ENCODE measurements at places on chromosomes 1 and 21. TPM values are rescaled to one million over a fixed set of nuclear protein-coding genes. Genes with fewer than 3 reads are reported as not detected.

The FMN2 gene
- 12.8 TPM for total RNA-seq

The HSD3B2 gene
- not detected for total RNA-seq

The BMP8A gene
- total RNA-seq = 0.12 TPM

The MFAP2 gene
- 88.9 TPM for total RNA-seq

The FAM72D gene
- total RNA-seq = not detected

The ADORA1 gene
- 5.5 TPM for total RNA-seq

The KCTD3 gene
- 53.3 TPM for total RNA-seq

The FLG gene
- total RNA-seq = 0.16 TPM

The IGSF21 gene
- total RNA-seq = not detected

The LRRC3 gene
- total RNA-seq = 1.3 TPM

The IFNLR1 gene
- total RNA-seq = 0.32 TPM

The RGSL1 gene
- total RNA-seq = not detected

The LRRIQ3 gene
- 0.65 TPM for total RNA-seq

The ANGPTL1 gene
- total RNA-seq = 1.1 TPM

The UMODL1 gene
- total RNA-seq = under 0.01 TPM

The S100A8 gene
- total RNA-seq = not detected

The OR2G6 gene
- total RNA-seq = not detected

The NBPF20 gene
- total RNA-seq = 2.3 TPM

The SPRR2B gene
- total RNA-seq = not detected

The SLC45A1 gene
- 1.3 TPM for total RNA-seq

The FCRLB gene
- total RNA-seq = 0.49 TPM

The MYOM3 gene
- total RNA-seq = 0.12 TPM

The USH2A gene
- total RNA-seq = under 0.01 TPM

The C1orf105 gene
- not detected for total RNA-seq

The GBP5 gene
- total RNA-seq = 1.7 TPM

The S100A16 gene
- total RNA-seq = 225 TPM

The SLAMF7 gene
- total RNA-seq = not detected

The SPRR3 gene
- not detected for total RNA-seq

The HHAT gene
- 8.1 TPM for total RNA-seq

The FCRL1 gene
- total RNA-seq = not detected

The GPR37L1 gene
- total RNA-seq = not detected

The IFI16 gene
- total RNA-seq = 94.8 TPM

The NASP gene
- 17.4 TPM for total RNA-seq

The OR2M5 gene
- not detected for total RNA-seq

The C1orf94 gene
- under 0.01 TPM for total RNA-seq

The TAL1 gene
- not detected for total RNA-seq

The ENO1 gene
- total RNA-seq = 1,174 TPM

The MUL1 gene
- 36.8 TPM for total RNA-seq

The KIRREL1 gene
- 202 TPM for total RNA-seq

The NBPF26 gene
- total RNA-seq = 18.3 TPM

All from hair follicle dermal papilla cell (primary cell).